ENCODE measurements at places on chromosomes 3 and 15. TPM values are rescaled to one million over a fixed set of nuclear protein-coding genes. Genes with fewer than 3 reads are reported as not detected.

DNA sequence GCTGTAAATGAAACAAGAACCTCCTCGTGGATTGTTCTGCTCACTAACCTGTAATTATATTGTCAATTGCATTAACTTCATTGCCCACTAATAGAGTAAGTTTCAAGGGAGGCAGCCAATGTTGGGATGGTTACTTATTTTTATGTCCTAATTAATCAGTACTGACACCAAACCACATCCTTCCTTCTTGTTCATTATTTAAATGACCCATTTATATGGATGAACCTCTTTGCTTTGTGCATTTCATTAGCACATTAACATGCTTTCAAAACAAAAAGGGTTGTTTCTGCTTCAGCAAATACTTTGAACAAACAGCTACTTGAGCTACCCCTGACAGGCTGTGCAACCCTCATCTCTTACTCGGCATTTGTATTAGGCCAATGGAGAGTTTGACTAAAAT, 374.2 kb downstream of the MECOM start:
- DNase-seq, result no peak

DNA sequence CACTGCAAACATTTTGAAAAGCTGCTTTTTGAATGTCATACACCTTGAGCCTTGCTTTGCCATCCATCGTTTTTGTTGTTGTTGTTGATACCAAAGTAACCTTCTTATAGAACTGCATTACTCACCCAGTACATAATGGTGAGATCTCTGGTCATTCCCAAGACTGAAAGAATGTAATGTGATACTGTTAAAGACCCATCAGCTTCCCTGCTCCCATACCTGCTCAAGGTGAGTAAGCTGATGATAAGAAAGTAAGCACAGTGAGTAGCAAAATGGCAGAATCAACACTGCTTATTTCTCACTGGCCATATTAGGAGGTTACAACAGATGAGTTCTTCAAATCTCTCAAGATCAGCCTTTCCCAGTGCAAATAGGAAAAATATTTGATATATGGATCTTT, 89.8 kb downstream of the CADPS start:
- DNase-seq, result no peak

GRCh38 chr15:69573815-69574475, 121.3 kb downstream of the RPLP1 start:
- DNase-seq, result peak; percentile 35

DNA sequence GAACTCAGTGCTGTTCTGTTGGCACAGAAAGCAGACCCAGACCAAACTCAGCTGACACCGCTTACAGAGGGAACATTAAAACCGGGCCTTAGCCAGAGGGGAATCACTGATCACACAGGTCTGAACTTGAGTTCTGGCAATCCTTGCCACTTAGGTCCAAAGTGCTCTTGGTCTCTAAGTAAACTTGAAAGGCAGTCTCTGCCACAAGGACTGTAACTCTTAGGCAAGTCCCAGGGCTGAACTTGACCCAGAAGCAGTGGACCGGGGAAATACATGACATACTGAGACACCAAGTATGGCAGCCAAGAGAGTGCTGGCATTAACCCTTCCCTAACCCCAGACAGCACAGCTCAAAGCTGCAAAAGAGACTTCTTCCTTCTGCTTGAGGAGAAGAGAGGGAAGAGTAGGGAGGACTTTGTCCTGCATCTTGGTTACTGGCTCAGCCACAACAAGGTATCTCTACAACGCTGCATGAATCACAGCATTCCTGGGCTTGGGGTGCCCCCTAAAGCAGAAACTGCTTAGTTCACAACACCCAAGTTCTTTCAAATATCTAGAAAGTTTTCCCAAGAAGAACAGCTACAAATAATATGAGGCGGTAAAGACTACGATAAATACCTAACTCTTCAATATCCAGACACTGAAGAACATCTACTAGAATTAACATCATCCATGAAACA, 32.5 kb downstream of the NAALADL2 start:
- DNase-seq, result no peak

DNA sequence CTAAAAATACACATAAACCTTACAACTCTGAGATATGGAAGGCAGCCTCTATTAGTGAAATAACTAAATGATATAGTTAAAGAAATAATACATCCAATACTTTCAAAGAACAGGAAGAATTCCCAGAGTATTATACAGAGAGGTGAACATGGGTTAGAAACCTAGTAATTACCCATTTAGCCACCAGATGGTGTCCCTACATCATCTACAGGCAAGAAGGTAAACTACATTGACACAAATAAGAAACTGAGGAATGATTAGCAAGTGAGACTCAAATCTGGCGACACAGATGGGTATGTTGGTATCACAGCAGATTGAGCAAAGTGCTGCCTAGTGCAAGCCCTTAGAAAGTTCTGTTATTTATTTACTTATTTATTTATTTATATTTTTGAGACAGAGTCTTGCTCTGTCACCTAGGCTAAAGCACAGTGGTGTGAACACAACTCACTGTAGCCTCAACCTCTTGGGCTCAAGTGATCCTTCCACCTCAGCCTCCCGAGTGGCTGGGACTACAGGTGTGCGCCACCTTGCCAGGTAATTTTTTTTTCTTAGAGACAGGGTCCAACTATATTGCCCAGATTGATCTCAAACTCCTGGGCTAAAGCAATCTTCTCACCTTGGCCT, 28.2 kb downstream of the NEK4 start:
- peak; percentile 26 for DNase-seq

- DNase-seq, result no peak
Observed at GRCh38 chr15:52326756-52327155, 31.2 kb upstream of the MYO5C start.

GRCh38 chr3:138389144-138389601, 40.8 kb downstream of the MRAS start:
- DNase-seq, result no peak

Gene ONECUT1
- total RNA-seq, result not detected

DNA sequence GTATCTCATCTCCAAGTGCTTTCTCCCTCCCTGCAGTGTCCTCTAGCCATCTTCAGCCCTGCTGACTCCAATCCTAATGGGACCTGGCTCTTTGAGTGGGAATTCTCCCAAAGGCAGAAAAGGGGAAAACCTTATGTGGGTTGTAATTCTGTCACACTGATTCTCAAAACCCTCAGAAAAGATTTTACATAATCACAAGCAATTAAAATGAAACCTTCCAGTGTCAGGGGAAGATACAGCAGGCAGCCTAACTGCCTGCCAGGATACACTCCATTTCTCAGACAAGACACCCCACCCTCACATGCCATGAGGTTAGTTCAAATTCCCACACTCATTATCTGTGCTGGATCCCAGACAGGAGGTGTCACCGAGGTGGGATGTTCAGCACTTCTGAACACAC, 121.4 kb downstream of the RFTN1 start:
- peak; percentile 7 for DNase-seq

DNA sequence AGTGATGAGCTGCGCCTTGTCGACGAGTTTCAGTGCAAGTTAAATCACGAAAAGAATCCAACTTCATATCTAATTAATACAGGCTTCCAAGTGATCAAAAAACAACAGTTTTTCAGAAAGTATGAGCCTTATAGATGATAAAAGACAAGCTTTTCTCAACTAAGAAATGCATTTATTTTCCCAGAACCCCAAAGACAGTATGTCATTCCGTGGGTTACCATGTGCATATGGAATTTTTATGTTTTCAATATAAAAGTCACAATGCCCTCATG, 442.8 kb downstream of the MAGI1 start:
- no peak for DNase-seq

DNA sequence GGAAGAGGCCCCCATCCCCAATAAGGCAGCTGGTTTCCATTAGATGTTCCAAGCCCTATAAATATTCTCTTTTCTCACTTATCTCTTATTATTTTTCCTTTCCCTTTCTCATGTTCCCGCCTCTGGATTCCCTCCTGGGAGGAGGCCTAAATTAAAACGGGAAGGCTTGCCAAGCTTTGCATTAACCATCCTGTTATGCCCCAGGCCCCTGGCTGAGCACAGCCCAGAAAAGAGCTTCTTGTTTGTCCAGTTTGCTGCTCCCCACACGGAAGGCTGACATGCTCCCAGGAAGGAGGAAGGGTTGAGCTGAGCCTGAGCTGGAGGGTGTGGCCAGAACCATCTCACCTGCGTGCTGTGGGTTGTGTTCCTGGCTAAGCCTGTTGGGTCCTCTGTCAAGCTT, 63.1 kb upstream of the BOC start:
- no peak for DNase-seq

GRCh38 chr15:82030176-82030575, 15.6 kb downstream of the MEX3B start:
- DNase-seq, result no peak

Gene FBXO40
- not detected for total RNA-seq

Gene PRSS50
- not detected for total RNA-seq

Gene EHHADH
- 4.9 TPM for total RNA-seq

- peak; percentile 75 for DNase-seq
Observed at GRCh38 chr3:197029511-197030167, at the start of gene MELTF. MELTF (minus strand) TSS chr3:197029817; CDS start chr3:197029702, 115 bp downstream.

DNA sequence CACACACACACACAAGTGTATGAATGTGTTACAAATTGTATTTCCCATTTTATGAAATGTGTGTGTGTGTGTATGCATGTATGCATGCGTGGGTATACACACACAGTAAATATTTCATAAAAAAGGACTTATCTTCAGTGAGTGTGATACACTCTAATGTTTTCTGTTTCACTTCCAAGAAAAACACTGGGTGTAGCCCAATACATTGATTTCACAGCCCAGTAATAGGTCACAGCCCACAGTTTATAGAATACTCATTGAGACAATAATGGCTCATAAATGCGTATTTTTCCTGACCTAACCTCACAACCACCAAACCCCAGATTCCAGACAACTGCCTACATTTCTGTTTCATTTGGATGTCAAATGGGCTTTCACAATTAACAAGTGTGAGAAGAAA, 619.5 kb downstream of the MAGI1 start:
- DNase-seq, result no peak

DNA sequence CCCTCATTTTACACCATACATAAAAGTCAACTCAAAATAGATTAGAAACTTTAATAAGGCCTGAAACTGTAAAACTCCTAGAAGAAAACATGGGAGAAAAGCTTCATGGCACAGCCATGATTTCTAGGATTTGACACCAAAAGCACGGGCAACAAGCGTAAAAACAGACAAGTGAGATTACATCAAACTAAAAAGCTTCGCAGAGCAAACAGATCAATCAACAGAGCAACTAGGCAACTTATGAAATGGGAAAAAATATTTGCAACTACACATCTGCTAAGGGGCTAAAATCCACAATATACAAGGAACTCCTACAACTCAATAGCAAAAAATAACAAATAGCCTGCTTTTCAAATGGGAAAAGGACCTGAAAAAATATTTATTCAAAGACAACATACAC, 26.1 kb downstream of the ZNF148 start:
- DNase-seq, result no peak

- no peak for DNase-seq
Observed at GRCh38 chr15:100520132-100520921, 8.4 kb downstream of the CERS3 start.

DNA sequence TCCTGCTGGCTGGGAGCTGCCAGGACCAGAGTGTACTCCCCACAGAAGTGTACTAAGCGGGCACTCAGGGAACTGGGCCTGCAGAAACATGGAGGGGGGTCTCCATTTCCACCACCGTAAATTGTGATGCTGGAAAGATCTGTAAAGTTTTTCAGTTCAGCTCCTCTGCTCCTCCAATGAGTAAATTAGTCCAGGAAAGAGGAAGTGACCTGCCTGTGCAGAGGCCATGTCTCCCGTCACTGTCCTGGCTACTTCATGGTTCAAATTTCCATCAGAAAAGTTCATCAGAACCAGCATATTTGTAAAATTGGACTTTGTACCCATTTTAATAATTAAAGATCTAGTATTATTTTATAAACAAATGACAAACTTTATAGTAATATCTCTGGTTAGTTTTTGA, 226.7 kb upstream of the THBS1 start:
- no peak for DNase-seq

Gene SLC2A2
- not detected for total RNA-seq

GRCh38 chr3:169103951-169104941, 559.3 kb downstream of the MECOM start:
- no peak for DNase-seq

DNA sequence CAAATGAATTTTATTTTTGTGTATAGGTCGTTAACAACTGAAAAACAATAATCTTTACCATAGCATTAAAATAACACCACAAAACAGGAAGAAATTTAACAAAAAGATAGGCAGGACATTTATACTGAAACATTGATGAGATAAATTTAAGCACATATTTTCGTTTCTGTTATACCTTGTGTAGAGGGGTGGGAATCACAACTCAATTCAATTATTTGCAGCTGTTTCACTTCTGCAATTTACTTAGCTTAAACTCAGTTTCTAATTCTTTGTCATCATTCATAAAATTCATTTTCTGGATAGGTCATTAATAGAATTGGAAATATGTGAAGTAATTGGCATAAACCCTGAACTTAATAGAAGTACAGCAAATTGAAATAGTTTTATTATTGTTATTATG, 42.3 kb downstream of the TP63 start:
- DNase-seq, result no peak

Gene SGO1
- total RNA-seq, result 43.7 TPM

- no peak for DNase-seq
Observed at GRCh38 chr3:122929188-122930062, 98.1 kb downstream of the SEMA5B start.

DNA sequence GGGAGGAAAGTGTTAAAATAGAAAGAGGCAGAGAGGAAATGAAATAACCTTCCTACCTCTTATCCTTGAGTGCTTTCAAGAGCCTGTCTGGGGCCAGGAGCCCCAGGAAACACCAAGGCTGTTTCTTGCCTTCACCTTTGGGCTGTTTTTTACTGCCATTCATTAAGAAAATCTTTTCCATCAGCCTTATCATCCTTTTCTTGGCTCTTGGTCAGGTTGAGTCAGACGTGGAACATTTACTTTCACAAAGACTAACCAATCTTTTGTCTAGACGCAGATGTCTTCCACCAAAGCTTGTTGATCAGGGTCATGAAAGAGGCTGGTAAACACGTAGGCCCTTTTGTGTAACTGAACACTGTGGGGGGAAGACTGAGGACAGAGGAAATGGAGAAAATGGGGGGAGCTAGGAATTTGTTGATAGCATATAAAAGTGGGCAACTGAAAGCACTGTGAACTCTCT, 151.0 kb upstream of the THBS1 start:
- no peak for DNase-seq

DNA sequence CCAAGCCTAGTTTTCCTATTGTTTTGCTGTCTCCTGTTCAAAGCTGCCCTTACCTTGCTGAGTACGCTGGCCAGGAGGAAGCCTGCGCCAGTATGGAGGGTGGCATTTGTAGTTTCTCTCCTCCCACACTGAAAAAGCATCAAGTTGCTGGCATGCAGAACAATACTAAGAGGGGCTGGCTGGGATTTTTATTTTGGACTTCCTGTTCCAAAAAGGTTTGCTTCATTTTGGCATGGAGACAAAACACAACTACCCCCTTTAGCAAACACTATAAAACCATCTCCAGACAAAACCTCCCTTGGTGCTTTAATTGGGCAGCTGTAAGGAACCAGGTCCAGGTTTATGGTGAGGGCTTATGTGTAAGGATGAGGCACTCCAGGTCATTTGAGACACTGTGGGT, 457.6 kb downstream of the PDCD6IP start:
- no peak for DNase-seq

DNA sequence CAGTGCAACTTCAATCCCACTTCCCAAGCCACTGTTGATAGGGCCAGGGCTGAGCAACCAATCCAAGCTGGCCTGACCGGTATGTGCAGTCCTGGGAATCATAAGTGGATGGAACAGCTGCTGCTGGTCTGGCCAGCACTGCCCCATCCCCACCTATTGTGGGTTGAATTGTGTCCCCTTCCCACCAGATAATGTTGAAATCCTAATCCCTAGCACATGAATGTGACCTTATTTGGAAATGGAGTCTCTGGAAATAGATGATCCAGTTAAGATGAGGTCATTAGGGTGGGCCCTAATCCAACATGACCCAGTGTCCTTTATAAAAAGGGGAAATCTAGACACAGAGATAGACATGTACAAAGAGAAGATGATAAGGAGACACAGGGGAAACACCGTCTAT, 13.7 kb upstream of the PDIA5 start:
- DNase-seq, result no peak

Data from activated CD8-positive, alpha-beta T cell treated with anti-CD3 and anti-CD28 coated beads, Interleukin-2, amount 10 ng/mL, durations not matched to agents 7 days and 5 days (primary cell).